ENCODE measurements at places on chromosomes 3 and 15.

DNA sequence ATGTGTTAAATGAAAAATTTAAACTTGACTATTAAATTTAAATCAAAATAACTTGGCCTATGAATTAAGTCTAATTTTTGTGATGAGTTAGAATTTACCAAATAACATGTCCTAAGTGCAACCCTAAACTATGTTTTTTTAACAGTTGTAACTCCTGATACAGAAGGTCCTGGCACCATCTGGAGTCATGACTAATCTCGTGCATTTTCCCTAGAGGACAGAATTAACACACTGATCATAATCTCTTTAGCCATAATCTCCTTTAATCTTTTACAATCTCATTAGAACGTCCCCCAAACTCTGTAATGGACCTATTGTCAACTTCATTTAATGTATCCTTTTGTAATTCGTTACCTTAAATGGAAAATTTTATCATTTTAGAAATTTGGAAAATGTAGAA lies 100.6 kb downstream of the SUCNR1 start:
- DNase-seq: no peak

GRCh38 chr3:23459889-23460546 lies 256.9 kb downstream of the UBE2E2 start:
- no peak for DNase-seq

- DNase-seq: no peak
These were observed 138.5 kb upstream of the ANKRD28 start for GRCh38 chr3:15936312-15936711.

- no peak for DNase-seq
These were observed 1.7 kb downstream of the ATG7 start for GRCh38 chr3:11273891-11274291.

All from CD4-positive, alpha-beta T cell treated with Interleukin-15 for 4 hours (primary cell).